Heart left ventricle (tissue), 16 donors: ENCODE measurements at places on chromosomes 4 and X.

DNA sequence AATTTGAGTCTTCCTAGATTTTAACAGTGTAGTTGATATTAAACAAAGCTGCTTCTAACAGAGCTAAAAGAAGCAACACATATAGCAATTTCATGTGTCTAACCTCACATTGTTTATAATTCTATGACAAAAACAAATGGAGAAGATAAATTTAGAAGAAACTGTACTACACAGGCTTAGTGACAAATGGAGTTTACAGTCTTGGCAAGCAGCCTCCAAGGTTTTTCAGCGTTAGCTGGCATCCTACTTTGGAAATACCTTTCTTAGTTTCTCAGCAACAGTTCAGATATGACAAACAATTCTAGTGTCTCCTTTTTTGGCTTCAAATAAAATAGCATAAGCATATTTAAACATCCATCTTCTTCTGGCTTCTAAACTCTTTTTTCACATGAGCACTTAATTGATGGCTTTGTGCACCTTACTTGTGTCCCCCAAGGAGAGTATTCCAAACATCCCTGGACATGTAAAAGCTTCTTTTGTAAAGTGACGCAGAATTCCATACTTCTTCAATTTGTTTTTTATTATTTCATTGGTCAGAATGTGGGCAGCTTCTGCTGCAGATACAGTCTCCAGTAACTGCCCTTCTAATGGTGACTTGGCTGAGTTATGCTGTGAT, 249.8 kb downstream of the ANTXR2 start:
- DNase-seq, result no peak

GRCh38 chrX:55624403-55624802, 1.2 kb downstream of the FOXR2 start:
- DNase-seq, result no peak

- DNase-seq, result no peak
These were observed 251.6 kb downstream of the CRLF2 start for GRCh38 chrX:960821-961220.

- no peak for DNase-seq
These were observed 733.3 kb downstream of the RPA4 start for GRCh38 chrX:97616883-97617530.

- no peak for DNase-seq
These were observed 226.0 kb downstream of the SPRY1 start for GRCh38 chr4:123622572-123622971.

DNA sequence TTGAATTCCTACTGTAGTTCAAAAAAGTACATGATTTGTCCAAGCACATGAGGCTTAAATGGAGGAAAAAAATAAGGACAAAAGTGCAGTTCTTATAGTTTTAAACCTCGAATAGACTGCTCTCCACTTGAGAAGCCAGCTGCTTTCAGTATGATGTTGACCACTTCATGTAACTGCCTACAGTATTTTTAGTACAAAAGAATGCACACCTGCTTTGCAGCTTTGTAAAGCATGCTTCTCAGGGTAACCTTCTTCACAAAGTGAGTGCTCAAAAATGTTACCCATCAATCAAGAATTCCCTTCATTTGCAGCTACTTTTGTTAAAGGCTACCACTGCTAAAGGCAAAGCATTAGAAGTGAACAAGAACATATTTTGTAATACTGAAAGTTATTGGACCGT, 83.4 kb upstream of the FAM47B start:
- no peak for DNase-seq

- DNase-seq, result no peak
These were observed 32.3 kb downstream of the GRK4 start for GRCh38 chr4:2995546-2996265.

GRCh38 chr4:129622566-129622965, 526.6 kb downstream of the C4orf33 start:
- no peak for DNase-seq

DNA sequence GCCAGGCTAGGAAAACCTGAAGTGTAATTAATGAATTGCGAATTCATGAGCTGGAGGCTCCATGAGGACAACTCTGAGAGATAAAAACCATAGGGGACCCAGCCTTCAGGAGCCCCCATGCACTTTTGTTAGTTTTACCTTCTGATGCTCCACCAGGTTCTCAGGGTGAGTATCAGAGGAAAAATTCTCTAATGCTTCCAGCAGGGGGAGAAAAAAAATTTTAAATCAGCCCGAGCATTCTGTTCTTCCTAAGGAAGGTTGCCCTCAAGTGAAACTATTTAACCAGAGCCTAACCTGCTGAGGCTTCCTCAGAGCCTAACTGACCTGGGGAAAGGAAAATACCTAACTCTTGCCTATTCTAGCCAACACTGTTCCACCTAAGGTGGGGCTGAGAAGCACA, 552.6 kb downstream of the PPARGC1A start:
- no peak for DNase-seq

- no peak for DNase-seq
These were observed 69.8 kb downstream of the JADE1 start for GRCh38 chr4:128879283-128879682.

DNA sequence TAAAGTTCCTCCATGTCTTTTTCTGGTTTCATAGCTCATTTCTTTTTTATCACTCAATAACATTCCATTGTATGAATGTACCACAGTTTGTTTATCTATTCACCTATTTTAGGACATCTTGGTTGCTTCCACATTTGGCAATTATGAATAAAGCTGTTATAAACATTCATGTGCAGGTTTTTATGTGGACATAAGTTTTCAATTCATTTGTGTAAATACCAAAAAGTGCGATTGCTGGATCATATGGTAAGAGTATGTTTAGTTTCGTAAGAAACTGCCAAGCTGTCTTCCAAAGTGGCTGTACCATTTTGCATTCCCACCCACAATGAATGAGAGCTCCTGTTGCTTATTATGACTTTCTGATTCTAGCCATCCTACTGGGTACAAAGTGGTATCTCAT, 36.3 kb upstream of the ZFX start:
- DNase-seq, result no peak

- DNase-seq, result no peak
These were observed 49.1 kb downstream of the MID1 start for GRCh38 chrX:10571260-10571659.

GRCh38 chrX:10168226-10168625, 11.5 kb downstream of the CLCN4 start:
- DNase-seq, result no peak

GRCh38 chr4:95362906-95363558, 185.7 kb downstream of the UNC5C start:
- DNase-seq, result no peak

DNA sequence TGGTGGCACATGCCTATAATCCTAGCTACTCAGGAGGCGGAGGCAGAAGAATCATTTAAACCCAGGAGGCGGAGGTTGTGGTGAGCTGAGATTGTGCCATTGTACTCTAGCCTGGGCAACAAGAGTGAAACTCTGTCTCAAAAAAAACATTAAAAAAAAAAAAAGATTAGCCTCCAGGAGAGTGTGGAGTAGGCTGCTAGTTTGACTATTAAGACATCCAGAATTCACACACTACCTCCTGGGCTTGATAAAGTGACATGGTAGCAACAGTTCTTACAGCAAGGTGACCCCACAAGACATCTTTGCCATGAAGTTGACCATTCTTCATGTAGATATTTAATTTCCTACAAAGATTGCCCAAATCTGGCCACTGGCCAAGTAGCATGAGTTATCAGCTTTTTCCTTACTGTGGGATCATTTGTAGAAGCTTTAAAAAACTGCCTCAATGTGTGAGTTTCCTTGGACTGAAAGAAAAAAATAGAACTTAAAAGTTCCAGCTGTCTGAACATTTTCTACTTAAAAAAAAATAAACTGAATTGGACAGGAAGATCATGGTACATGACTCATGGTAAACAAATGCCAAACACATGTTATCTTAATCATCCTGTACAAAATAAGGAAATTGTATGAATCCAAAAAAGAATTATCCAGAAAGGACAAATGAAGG, 35.3 kb upstream of the SPRY1 start:
- DNase-seq, result no peak

DNA sequence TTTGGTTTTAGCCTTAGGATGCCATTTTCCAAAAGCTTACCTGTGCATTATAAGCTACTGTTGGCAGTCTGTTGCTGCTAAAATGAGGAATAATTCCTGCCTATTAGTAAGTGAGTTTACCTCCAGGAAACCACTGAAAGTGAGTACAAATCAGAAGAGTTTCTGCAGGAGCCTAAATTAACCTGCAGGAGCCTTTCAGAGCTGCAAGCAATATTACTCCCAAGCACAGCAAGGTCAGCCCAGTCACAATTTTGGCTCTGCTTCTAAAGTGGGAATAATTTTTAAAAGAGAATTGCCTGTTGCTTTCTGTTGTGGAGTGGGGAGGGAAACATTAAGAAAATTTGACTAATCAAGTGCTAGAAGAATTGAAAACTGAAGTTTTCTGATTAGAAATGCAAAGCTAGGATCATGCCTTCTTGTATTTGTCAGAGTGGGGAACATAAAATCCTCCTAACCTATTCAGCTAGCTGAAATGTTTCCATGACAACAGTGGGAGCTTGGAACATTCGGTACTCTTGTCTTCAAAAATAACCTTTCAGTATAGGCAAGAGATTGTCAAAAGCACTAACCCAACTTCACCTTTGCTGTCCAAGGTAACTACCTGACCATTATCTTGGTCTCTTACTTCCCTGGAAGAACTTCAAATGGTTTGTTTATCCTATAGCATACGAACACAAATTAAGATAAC, 193.2 kb downstream of the COMMD8 start:
- no peak for DNase-seq

- no peak for DNase-seq
These were observed 193.8 kb downstream of the BCOR start for GRCh38 chrX:39903937-39904336.

DNA sequence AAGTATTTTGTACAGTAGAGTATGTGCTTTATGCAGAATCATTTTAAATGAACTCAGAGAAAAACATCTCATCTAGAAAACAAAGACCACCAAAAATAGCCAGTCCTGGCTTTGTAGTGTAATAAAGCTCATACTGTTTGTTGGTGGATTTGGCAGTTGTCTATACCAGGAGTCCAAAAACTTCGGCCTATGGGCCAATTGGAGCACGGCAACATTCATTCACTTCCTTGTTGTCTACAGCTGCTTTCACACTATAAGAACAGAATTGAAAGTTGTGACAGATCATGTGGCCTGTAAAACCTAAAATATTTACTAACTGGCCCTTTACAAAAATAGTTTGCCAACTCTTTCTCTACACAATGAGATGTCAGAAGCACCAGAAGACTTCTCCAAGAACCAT, 5.3 kb downstream of the FBXW7 start:
- no peak for DNase-seq
